Umbilical cord (tissue), 2 donors: ENCODE measurements at places on chromosomes 2 and 18. TPM values are rescaled to one million over a fixed set of nuclear protein-coding genes. Genes with fewer than 3 reads are reported as not detected.

SLC16A14 gene
- 1.7 TPM for total RNA-seq

MYO7B gene
- total RNA-seq = not detected

DUSP19 gene
- total RNA-seq = 16.4 TPM

CCDC85A gene
- 8.4 TPM for total RNA-seq

TSPYL6 gene
- total RNA-seq = 0.24 TPM

CDH19 gene
- 6.7 TPM for total RNA-seq

CPO gene
- total RNA-seq = not detected
